ENCODE measurements at places on chromosomes 1 and 21. TPM values are rescaled to one million over a fixed set of nuclear protein-coding genes. Genes with fewer than 3 reads are reported as not detected.
A peak's percentile ranks its signal among the peaks of the same experiment; 100 is the strongest.

GRCh38 chr1:117268535-117269455, 58.1 kb upstream of the VTCN1 start:
- DNase-seq, result no peak

DNA sequence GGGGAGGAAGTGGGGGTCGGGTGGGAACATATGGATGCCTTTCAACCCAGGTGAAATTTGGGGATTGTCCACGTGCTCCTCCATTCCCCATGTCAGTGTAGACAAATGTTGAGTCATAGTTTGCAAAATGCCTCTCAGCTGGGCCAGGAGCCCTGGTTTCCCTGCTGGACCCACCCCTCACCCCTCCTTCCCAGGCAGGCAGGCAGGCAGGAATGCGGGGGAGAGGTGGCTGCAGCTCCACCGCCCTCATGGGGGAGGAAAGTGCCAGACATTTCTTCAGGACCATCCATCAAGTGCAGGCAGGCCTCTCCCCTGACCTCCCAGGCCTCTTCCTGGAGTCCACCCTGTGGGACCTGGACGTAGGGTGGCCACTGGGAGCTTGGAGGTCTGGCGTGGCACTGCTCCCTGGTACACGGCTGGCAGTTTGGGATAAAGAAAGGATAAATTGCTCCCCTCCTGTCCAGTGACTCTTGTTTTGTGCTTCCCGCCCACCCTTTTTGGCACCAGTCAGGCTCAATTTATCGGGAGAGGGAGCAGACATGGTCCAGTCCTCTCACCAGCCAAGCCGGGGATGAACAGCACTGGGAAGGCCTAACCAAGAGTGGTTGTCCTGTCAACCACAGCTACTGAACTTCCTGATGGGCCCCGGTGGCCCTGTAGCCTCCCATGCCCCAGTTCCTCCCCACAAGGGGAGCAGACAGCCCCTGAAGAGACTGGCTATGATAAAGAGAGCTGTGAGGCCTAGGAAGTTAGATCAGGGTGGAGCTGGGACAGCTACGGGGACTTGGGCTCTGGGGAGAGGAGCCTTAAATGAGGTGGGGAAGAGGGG, 18.9 kb downstream of the NPR1 start:
- peak; percentile 82 for DNase-seq

CELA3B gene
- not detected for total RNA-seq

DNA sequence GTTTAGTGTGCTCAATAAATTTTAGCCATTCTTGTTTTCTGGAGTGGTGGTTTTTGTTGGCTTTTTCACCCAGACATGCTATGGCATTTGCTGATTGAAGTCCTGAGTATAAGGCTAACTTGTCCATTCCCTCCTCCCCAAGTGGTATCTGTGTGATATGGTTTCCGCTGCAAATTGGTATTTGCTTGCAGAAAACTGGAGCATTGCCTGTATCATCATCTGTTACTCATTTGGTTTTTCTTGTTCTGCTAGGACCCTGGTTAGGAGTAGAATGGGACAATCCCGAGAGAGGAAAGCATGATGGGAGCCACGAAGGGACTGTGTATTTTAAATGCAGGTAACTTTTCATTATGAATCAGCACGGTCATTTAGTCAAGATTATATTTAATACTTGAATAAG, 34.0 kb downstream of the TBCE start:
- DNase-seq, result no peak

DNA sequence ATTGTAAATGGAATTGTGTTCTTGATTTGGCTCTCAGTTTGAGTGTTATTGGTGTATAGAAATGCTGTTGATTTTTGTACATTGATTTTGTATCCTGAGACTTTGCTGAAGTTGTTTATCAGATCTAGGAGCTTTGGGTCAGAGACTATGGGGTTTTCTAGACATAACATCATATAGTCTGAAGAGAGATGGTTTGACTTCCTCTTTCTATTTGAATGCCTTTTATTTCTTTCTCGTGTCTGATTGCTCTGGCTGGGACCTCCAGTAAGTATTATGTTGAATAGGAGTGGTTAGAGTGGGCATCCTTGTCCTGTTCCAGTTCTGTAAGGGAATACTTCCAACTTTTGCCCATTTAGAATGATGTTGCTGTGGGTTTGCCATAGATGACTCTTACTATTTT, 39.1 kb upstream of the ANGPTL1 start:
- DNase-seq, result no peak

DNA sequence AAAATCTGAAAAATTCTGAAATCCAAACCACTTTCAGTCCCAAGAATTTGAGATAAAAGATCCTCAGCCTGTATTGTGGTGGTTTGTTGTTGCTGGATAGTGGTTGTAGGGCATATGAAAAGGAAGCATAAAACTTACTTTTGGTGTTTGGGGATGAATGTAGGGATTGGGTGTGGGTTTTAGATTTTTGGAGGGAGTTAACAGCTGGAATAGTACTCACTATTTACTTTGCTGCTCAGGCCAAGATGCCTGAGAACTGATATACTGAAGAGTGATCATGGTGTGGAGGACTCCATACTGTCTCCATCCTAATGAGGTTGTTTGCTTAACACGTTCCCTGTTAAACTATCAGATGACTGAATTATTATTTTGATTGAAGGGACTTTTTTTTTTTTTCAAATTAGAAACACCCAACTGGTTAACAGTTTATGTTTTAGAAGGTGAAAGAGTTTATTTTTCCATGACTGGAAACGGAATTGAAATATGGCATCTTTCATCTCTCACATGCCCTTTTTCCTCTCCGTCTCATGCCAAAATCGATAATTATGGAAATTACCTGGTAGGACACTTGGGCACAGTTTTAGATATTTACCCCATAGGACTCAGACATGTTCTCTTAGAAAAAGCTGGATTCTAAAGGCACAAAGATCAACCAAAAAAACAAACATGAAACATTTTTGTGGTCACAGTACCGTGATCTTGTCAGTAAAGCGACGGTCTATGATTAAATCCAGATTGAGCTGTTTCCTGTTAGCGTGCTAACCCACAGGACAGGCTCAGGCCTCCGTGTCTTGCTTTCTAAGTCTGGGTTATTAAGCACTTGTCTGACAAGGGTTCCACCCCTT, 37.3 kb downstream of the RGL1 start:
- DNase-seq, result no peak

- no peak for DNase-seq
Observed at GRCh38 chr1:8711151-8711550, 106.3 kb downstream of the RERE start.

GRCh38 chr1:170931650-170932049, 3.7 kb upstream of the MROH9 start:
- DNase-seq, result no peak

KCNE2 gene
- not detected for total RNA-seq

DDI2 gene
- total RNA-seq, result 25.1 TPM

PADI3 gene
- not detected for total RNA-seq

PLEKHA6 gene
- total RNA-seq, result 19.8 TPM

- no peak for DNase-seq
Observed at GRCh38 chr1:183303901-183304300, 114.3 kb downstream of the NMNAT2 start.
